Activated naive CD8-positive, alpha-beta T cell treated with anti-CD3 and anti-CD28 coated beads, Interleukin-2, amount 10 ng/mL, durations not matched to agents 7 days and 5 days (primary cell): ENCODE measurements at places on chromosomes 1 and 21. TPM values are rescaled to one million over a fixed set of nuclear protein-coding genes. Genes with fewer than 3 reads are reported as not detected.

DNA sequence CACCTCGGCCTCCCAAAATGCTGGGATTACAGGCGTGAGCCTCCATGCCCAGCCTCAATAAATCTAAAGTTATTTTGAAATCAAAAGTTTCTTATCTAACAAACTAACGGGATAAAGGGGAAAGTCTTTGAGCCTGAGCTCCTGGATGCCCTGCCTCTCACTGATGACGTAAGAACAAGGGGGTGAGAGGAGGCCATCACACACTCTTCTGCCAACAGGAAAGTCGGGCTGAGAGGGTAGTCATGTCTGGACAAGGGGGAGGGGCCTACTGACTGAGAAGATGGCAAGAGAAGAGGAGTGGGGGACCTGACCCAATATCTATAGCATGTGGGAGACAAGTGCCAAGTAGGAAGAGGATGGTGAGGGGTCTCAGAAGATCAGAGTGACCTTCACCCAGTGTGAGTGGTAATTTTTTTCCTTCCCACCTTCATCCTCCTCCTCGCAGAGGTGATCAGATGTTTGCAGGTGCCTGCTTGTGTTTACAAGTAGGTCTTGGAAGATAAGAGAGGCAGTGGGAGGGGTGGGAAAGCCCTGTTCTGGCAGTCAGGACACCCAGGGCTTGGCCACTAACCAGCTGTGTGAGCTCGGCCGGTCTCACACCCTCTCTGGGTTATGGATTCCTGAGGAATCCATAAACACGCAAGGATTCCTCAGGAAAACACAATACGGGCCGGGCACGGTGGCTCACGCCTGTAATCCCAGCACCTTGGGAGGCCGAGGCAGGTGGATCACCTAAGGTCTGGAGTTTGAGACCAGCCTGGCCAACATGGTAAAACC, 9.6 kb downstream of the UQCRHL start:
- no peak for DNase-seq
- no peaks in the 10 kb centered on the region for H3K4me1 ChIP-seq
- no peak overlapping the region for H3K4me3 ChIP-seq
- H3K27me3 ChIP-seq, result peaks cover 8% of the 10 kb centered on the region
- no peaks in the 10 kb centered on the region for H3K36me3 ChIP-seq

Gene SLC6A17
- total RNA-seq, result not detected

Gene PHGDH
- total RNA-seq, result 156 TPM

Gene C1QB
- total RNA-seq, result 0.79 TPM

Gene CHAF1B
- total RNA-seq, result 20.5 TPM
